Activated naive CD8-positive, alpha-beta T cell treated with anti-CD3 and anti-CD28 coated beads, Interleukin-2, amount 10 ng/mL, durations not matched to agents 7 days and 5 days (primary cell): ENCODE measurements at places on chromosomes 5 and 9.

GRCh38 chr9:105392531-105392930 is 55.3 kb upstream of the FSD1L start:
- no peak for DNase-seq
- H3K36me3 ChIP-seq = peaks cover 3% of the 10 kb centered on the region
- no peak overlapping the region for H3K27ac ChIP-seq
- peaks cover 12% of the 10 kb centered on the region for H3K27me3 ChIP-seq

- no peaks in the 10 kb centered on the region for H3K36me3 ChIP-seq
- DNase-seq = no peak
- peaks cover 2% of the 10 kb centered on the region for H3K4me1 ChIP-seq
- H3K27me3 ChIP-seq = peaks cover 6% of the 10 kb centered on the region
These were observed 170.3 kb upstream of the RAD23B start for GRCh38 chr9:107112707-107113243.

GRCh38 chr5:177393206-177393765 is 7.2 kb downstream of the PFN3 start:
- peak overlapping the region; percentile 35 for H3K27ac ChIP-seq
- H3K36me3 ChIP-seq = no peaks in the 10 kb centered on the region
- H3K27me3 ChIP-seq = peaks cover 6% of the 10 kb centered on the region
- no peak for DNase-seq

- H3K4me1 ChIP-seq = no peaks in the 10 kb centered on the region
- no peak for DNase-seq
- no peak overlapping the region for H3K27ac ChIP-seq
- H3K4me3 ChIP-seq = no peak overlapping the region
- H3K27me3 ChIP-seq = peaks cover 6% of the 10 kb centered on the region
These were observed 40.5 kb upstream of the FAM81B start for GRCh38 chr5:95350631-95351030.

GRCh38 chr9:85423422-85423821 is 318.3 kb downstream of the AGTPBP1 start:
- peaks cover 10% of the 10 kb centered on the region for H3K4me1 ChIP-seq
- H3K27ac ChIP-seq = no peak overlapping the region
- H3K36me3 ChIP-seq = no peaks in the 10 kb centered on the region
- peaks cover 15% of the 10 kb centered on the region for H3K27me3 ChIP-seq
- no peak overlapping the region for H3K4me3 ChIP-seq

DNA sequence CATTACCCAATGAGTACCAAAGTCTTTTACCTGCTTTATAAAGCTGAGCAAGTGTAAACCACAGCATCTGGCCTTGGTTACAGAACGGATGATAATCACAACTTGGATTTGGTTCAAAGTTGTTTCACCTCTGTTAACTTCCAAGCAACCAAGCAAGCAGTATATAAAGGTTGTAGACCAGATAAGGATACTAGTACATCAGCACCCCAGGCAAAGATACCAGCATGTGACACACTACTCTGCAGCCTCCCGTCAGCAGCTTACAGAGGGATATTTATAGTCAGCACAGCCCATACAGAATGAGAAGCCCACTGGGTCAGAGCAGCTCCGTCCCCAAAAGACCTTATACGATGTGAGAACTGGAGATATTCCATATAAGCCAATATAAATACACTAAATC is 193.3 kb downstream of the SMARCA2 start:
- H3K27ac ChIP-seq = no peak overlapping the region
- H3K4me3 ChIP-seq = no peak overlapping the region
- no peak for DNase-seq
- H3K36me3 ChIP-seq = no peaks in the 10 kb centered on the region

- no peak for DNase-seq
- H3K36me3 ChIP-seq = no peaks in the 10 kb centered on the region
- H3K27me3 ChIP-seq = no peaks in the 10 kb centered on the region
- peak overlapping the region; percentile 89 for H3K4me3 ChIP-seq
- H3K27ac ChIP-seq = peak overlapping the region; percentile 100
These were observed 1.0 kb upstream of the TSC1 start for GRCh38 chr9:132945186-132946130.

DNA sequence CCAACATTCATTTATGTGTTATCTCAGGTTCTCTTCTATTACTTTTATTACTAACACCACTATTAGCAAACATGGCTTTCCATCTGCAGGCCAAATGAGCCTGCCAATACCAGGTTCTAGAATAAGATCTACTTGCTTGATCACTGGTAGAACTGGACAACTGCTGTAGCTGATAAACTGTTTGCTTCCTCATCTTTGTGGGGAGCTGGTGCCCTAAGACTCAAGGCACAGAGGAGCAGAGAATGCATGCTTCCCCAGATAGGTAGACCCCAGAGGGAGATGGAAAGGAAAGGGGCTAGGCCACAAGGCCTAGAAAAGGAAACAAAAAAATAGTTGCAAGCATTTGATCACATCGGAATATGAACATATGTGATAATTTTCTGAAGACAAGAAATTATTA is 30.7 kb upstream of the AUH start:
- no peak overlapping the region for H3K4me3 ChIP-seq
- no peak overlapping the region for H3K27ac ChIP-seq
- no peak for DNase-seq
- H3K36me3 ChIP-seq = peaks cover 4% of the 10 kb centered on the region
- peaks cover 7% of the 10 kb centered on the region for H3K4me1 ChIP-seq

- DNase-seq = no peak
- H3K4me1 ChIP-seq = no peaks in the 10 kb centered on the region
- H3K27me3 ChIP-seq = no peaks in the 10 kb centered on the region
- H3K27ac ChIP-seq = no peak overlapping the region
- H3K4me3 ChIP-seq = no peak overlapping the region
These were observed 602.5 kb upstream of the RGMB start for GRCh38 chr5:98170994-98171393.

DNA sequence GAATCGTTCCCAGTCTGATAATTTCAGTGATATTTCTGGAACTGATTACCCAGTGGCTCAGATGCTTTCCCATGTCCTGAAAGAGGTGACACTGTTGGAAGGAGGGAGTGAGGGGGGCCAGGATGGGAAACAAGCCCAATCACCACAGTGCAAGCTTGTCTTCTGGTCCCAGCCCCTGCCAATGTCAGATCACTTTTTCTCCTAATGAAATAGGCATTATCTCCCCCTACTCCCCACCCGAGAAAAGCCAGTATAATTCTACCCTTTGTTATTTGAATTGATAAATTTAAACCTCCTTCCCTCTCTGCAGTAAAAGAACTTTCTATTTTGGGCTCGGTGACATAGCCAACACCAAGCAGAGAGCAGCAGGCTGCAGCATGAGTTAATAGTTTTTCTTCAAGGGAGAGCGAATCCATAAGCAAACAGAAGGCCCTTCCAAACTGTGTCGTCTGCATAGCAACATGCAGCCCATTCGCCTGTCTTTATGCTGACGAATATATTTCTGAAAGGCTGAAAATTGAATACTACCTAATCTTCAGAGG is 14.6 kb upstream of the PPP2CA start:
- no peaks in the 10 kb centered on the region for H3K36me3 ChIP-seq
- DNase-seq = no peak
- no peak overlapping the region for H3K27ac ChIP-seq
- H3K27me3 ChIP-seq = peaks cover 18% of the 10 kb centered on the region
- H3K4me1 ChIP-seq = no peaks in the 10 kb centered on the region

DNA sequence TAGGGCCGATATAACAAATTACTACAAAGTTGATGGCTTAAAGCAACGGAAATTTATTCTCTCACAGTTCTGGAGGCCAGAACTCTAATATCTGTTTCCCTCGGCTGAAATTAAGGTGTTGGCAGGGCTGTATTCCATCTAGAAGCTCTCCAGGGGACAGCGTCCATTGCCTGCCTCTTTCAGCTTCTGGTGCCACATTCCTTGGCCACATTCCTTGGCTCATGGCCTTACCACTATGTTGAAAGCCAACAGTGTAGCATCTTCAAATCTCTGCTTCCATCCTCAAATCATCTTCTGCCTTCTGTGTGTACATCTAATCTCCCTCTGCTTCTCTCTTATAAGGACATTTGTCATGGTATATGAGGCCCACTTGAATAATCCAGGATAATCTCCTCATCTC is 17.2 kb downstream of the FGF10 start:
- no peaks in the 10 kb centered on the region for H3K36me3 ChIP-seq
- H3K4me1 ChIP-seq = no peaks in the 10 kb centered on the region
- no peak overlapping the region for H3K27ac ChIP-seq

GRCh38 chr5:163915481-163915961 is 410.1 kb downstream of the MAT2B start:
- DNase-seq = no peak
- H3K4me3 ChIP-seq = no peak overlapping the region
- no peak overlapping the region for H3K27ac ChIP-seq
- H3K4me1 ChIP-seq = peaks cover 2% of the 10 kb centered on the region

- H3K27ac ChIP-seq = no peak overlapping the region
- H3K4me3 ChIP-seq = no peak overlapping the region
- H3K36me3 ChIP-seq = no peaks in the 10 kb centered on the region
- H3K4me1 ChIP-seq = no peaks in the 10 kb centered on the region
These were observed 129.9 kb downstream of the ZSWIM6 start for GRCh38 chr5:61461926-61462325.

- H3K36me3 ChIP-seq = no peaks in the 10 kb centered on the region
- no peak for DNase-seq
- no peak overlapping the region for H3K27ac ChIP-seq
- no peak overlapping the region for H3K4me3 ChIP-seq
These were observed 103.2 kb downstream of the PPARGC1B start for GRCh38 chr5:149833116-149833827.
